NCI-H1092 treated with DMSO at 0.1 percent for 48 hours (cell line): ENCODE measurements at places on chromosomes 6 and 20.

DNA sequence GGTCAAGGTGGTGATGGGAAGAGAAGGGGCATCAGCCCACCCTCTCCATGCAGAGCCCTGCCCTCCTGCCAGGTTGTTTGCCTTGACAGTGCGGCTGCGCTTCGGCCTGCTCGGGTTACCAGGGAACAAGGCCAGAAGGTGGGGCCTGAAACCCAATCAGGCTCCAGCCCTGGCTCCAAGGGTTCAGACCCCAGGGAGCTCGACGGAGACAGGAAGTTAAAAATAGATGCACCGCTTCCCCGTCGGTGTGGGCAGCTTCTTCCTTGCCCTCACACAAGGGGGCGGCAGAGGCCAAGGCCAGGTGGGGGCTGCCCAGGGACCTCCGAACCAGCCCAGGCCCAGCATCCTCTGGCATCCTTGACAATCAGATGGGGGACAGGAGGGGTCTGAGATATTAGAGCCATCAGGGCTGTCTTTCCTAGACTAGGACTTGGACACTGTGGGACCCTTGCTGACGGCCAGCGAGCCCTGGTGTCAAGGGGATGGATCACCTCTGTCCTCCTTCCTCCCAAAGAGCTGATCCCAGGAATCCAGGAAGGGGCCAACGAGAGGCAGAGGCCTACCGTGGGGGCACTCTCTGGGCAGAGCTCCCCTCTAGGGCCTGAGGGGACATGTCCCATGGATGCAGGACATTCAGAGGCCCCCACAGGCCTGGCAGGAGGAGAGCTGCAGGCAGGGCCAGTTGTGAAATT is 65.2 kb downstream of the RIPOR3 start:
- peak; percentile 29 for DNase-seq

- no peak for DNase-seq
Observed at GRCh38 chr6:44053760-44054556, 73.3 kb downstream of the MRPL14 start.

- no peak for DNase-seq
Observed at GRCh38 chr6:106281088-106281487, 44.5 kb downstream of the ATG5 start.

- DNase-seq, result no peak
Observed at GRCh38 chr6:10060004-10060403, 354.9 kb downstream of the TFAP2A start.

GRCh38 chr6:5086294-5086890 is 1.3 kb downstream of the PPP1R3G start:
- DNase-seq, result no peak

GRCh38 chr20:25042531-25043498 is 15.1 kb downstream of the ACSS1 start:
- no peak for DNase-seq

DNA sequence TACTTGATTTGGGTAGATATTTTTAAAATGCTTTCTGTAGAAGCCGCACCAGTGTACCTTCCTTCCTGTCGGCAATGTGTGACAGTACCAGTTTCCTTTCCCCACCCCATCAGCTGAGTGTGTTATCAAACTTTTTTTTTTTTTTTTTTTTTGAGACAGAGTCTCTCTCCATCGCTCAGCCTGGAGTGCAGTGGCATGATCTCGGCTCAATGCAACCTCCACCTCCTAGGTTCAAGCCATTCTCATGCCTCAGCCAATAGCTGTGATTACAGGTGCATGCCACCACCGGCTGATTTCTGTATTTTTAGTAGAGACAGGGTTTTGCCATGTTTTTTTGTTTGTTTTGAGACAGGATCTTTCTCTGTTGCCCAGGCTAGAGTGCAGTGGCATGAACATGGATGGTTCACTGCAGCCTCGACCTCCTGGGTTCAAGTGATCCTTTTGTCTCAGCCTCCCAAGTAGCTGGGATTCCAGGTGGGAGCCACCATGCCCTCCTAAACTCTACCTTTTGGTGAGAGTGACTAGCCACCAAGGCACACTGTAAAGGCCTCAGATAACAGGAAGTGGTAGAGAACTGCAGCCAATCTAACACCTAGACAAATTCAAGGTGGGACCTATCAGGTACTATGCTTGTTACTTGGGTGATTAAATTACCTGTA is 26.5 kb upstream of the ZBTB22 start:
- DNase-seq, result no peak

DNA sequence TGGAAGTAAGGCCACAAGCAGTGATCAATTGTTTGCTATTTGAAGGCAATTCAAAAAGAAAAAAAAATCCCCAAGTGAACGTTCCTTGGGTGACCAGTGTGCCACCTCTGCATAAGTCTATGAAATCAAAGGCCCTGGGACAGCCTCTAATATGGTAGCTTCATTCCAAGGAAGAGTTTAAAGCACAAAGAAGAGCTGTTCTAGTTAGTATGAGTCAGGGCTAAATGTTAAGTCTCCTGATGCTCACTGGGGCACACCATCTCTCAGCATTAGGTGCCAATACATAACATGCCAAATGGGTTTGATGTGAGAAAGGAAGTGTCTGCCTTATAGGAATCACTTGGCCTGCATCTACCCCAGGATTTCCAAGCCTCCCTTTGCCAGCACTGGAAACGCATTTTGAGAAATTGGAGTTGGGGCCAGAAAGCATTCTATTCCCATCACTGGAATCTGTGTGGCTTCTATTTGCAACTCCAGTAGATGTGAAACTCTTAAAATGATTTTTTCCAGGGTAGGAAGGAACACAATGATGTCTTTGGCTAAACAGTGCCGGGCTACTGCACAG is 13.0 kb downstream of the UNC5CL start:
- no peak for DNase-seq

DNA sequence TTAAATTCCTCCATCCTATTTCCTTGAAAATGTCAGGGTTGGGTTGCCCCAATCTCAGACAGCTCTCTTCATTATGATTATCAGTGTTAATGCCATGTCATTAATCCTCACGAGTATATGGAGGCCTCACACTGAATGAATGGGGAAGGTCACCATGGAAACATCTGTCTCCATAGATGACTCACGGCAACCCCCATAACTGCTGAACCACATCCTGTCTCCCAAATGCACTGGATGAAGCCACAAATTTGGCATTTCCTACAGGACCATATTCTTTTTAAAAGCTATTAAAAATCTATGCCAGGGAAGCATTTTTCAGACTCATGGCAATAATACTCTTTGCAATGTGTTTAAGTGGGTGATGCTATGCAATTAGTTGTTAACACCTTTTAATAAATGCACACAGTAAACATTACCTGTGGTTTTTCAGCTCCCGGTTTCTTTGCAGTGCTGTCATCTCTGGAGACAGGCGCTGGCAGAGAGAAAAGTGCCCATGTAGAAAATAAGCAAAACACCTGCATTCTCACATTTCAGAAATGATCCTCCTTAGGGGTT is 80.1 kb upstream of the PTPRK start:
- DNase-seq, result peak; percentile 2

GRCh38 chr6:26525838-26526237 is 12.3 kb upstream of the HMGN4 start:
- DNase-seq, result no peak

DNA sequence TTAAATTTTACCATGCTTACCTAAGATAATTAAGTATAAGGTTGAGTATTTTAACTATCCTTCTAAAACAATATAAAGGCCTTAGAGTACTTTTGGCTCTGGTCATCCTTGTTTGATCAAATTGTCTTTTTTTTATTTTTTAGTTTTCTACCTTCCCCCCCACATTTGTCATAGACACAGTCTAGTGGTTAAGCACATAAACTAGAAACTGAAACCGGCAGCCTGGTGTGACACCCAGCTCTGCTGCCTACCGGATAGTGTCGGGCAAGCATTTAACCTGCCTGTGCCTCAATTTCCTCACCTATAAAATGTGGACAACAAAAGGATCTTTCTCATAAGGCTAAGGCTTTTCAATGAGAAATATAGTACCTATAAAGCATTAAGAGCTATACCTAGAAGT is 21.6 kb upstream of the TULP4 start:
- no peak for DNase-seq

- DNase-seq, result peak; percentile 19
Observed at GRCh38 chr6:79631693-79632172, 604 bp downstream of the SH3BGRL2 start.

DNA sequence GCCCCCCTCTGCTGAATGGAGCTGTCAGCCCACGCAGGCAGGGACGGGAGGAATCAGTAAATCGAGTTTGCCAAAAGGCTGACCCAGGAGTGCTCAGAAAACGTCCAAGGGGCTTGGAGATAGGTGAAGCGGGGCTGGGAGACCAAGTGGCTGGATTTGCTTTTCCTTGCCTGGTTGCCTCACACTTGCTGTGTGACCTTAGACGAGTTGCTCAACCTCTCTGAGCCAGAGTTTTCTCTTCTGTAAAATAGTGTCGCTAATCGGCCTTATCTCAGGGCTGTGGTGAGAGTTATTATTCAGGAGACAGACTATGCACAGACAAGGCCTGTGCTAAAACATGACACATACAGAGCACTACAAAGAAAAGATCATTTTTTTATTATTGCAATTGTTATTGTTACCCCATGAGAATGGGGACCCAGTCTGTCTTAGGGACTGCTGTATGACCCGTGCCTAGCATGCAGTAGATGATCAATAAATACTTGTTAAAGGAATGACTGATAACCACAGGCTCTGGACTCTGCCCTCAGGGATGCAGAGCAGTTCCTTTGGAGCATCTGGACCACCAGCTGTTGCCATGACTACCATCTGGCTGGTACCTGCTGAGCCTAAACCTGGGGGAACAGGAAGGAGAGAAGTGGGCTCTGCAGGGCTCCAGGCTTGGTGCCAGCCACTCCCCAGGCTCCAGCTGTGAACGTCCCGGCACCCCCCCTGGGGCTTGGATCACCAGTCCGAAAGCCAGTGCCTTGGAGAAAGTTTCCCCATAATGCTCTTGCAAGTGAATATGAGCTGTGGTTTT is 901 bp downstream of the KCNK15 start:
- peak; percentile 96 for DNase-seq

DNA sequence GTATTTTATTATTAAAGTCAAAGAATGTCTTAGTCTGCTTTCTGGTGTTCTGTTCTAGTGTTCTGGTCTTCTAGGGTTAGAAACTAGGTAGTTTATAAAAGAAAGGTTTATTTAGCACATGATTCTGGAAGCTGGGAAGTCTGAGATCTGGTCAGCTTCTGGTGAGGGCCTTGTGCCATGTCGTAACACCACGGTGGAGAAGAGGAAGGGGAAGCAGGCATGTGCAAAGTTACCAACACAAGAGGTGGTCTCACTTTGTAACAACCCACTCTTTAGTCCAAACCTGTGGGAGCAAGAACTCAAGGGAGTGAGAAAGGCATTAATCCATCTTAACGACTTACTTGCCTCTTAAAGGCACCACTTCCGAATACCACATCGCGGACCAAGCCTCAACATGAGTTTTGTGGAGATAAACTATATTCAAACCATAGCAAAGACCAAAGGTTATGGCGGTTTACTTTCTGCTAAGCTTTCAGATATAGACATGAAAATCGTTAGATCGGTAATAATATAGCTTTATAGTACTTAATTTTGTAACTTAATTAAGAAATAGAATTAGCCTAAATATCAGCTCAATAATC is 99.4 kb downstream of the NCOA3 start:
- no peak for DNase-seq

DNA sequence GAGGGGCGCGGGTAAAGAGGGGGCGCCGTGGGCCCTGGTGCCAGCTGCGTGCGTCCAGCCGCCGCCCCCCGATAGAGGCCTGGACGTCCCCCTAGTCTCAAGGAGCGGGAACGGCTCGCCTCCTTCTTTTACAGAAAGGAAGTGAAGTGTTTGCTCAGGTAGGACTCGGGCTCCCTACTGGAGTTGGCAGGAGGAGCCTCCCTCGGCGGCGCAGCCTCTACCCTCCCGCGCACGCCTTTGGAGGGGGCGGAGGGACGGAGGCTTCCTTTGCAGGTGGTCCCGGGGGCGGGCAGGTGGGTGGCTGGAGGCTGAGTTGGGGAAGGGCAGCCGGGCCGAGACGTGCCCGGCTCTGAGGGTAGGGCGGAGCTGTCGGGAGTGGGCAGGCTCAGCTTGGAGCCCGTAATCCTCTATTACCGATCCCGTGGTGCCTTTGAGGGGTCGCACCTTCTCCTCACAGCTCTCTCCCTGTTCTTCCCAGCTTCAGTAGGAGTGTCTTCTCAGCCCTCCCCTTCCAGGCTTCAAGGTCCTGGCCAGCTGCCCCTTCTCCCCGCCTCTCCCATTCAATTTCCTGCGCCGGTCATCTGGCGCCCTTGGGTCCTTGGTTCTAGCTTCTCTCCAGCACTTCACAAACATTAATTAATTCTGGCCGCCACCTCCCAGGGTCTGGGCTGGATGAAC is 728 bp downstream of the ITPR3 start:
- DNase-seq, result peak; percentile 45

DNA sequence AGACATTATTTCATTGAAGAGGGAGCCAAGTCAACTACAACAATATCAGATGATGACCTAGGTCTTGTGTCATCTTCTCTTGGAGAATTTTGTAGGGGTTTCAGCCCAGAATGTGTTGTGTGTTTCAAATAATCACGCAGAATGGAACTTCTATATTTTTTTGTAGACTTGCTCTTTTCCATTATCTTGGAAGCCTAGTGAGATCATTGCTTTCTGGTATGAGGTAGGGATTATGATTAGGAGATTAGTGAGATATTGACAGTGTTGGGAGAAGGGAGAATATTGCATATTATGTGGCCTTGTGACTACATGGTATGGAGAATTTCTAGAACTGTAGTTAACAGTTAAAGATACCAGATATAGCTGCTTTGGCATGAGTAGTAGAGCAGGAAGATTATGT is 423.6 kb upstream of the PLCB4 start:
- DNase-seq, result no peak

DNA sequence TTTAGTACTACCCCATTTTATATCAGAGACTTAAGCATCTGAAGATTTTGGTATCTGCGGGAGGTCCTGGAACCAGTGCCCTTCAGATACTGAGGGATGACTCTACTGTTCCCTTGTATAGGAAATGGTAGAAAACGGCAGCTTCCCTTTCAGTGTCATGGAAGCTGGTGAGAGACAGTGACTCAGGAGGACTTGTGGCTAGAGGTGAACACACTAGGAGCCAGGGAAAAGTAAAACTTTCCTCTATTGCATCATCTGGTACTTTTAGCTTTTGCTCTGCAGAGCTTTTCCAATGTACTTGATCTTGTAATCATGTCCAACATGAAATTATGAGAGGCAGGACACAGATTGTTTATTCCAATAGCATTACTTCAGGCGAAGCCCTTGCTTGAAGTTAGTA is 45.0 kb downstream of the RNF144B start:
- no peak for DNase-seq

GRCh38 chr6:148793721-148794120 is 46.9 kb downstream of the UST start:
- DNase-seq, result no peak

DNA sequence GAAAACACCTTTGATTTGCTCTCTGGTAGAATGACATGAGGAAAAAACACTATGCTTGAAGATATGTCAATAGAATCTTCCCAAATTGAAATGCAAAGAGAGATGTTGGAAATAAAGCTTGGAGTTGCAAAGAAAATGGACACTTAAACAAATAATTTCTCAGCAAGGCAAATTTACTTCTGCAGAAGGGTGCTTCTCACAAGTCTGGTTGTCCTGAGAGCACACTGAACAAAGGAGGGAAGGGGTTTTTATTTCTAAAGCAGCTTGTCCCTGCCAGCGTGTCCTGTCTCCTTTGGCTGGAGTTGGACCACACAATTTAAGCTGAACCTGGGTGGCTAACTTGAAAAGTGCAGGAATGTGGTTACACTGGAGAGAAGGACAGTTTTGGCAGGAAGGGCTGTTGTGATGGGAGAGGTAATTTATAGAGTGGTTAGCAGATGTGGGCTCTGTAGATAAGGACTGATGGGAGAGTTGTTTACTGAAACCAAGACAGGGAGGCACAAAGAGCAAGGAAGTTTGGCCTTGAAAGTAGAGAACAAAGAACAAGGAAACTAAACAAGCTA is 454.6 kb upstream of the EYS start:
- DNase-seq, result no peak
